Renal pelvis (tissue), 12 donors: ENCODE measurements at places on chromosomes 1 and 21.

DNA sequence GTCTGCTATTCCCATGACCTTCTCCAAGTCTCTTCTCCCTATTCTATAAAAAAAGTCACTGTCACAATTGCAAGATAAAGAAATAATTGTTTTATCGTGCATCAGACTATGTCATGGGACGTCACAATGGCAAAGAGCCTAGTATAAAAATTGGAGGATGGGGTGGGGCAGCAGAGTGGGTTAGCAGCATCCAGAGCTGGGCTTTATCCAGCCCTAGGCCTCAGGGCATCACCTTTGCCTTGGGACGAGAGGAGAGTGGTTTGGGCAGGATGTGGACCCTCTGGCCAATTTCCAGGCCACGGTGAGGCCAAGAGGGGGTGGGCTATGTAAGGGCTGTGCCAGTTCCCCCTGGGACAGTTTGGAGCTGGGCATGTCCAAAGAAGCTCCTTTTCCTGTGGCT is 25.7 kb downstream of the WNT4 start:
- DNase-seq = no peak

GRCh38 chr1:182340233-182341058 is 51.1 kb downstream of the GLUL start:
- no peak for DNase-seq

GRCh38 chr21:38075833-38076587 is 159.8 kb upstream of the KCNJ6 start:
- DNase-seq = peak; percentile 75

- DNase-seq = no peak
Observed at GRCh38 chr1:79899914-79900313, 893.4 kb upstream of the ADGRL4 start.

- DNase-seq = no peak
Observed at GRCh38 chr1:192697771-192698170, 61.8 kb downstream of the RGS13 start.

- DNase-seq = peak; percentile 84
Observed at GRCh38 chr1:94068999-94069918, 51.7 kb downstream of the ABCA4 start.

GRCh38 chr1:217919683-217920388 is 288.7 kb downstream of the SPATA17 start:
- DNase-seq = no peak

DNA sequence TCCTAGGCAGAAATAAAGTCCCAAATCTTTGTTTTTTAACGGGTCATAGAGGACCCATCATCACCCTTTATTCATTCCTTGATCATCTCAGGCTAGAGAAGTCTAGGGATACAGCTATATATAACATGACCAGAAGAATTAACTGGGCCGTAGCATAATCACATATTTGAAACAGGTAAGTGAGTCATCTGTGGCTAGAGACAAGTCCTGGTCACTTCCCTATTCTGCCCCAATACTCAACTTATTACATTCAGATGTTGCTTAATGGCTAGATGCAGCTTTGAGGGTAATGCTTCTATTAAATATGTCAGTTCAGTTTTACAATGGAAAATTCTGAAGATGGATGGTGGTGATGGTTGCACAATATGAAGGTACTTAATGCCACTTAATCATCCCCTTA is 47.0 kb downstream of the EXO1 start:
- DNase-seq = no peak

- no peak for DNase-seq
Observed at GRCh38 chr1:68448365-68448764, 1.4 kb downstream of the RPE65 start.

DNA sequence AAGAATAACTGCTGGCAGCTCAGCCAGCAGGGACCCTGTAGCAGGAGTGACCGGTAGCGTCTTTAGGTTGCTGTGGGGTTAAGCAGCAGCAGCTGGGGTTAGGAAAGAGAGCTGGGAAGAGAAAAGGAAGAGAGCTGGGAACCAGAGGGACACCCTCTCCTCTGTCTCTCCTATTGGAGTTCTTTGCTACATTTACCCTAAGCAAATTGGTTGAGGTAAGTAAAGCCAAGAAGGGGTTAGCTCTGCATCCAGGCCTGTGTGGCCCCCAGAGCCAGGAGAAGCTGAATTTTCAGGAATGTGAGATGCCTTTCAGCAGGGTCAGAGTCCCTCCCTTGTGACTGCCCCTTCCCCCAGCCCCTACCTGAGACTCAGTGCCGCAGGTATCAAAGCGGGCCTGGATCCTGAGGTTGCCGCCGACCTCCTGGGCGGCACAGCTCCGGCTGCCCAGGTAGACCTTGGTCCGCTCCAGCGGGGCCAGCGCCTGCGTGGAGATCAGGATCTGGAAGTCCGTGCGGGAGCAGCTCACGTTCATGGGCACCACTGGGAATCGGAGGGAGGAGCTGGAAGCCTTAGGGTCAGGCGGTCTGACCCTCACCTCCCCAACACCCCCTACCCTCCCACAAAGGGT is 16.4 kb downstream of the CDCP2 start:
- DNase-seq = no peak

DNA sequence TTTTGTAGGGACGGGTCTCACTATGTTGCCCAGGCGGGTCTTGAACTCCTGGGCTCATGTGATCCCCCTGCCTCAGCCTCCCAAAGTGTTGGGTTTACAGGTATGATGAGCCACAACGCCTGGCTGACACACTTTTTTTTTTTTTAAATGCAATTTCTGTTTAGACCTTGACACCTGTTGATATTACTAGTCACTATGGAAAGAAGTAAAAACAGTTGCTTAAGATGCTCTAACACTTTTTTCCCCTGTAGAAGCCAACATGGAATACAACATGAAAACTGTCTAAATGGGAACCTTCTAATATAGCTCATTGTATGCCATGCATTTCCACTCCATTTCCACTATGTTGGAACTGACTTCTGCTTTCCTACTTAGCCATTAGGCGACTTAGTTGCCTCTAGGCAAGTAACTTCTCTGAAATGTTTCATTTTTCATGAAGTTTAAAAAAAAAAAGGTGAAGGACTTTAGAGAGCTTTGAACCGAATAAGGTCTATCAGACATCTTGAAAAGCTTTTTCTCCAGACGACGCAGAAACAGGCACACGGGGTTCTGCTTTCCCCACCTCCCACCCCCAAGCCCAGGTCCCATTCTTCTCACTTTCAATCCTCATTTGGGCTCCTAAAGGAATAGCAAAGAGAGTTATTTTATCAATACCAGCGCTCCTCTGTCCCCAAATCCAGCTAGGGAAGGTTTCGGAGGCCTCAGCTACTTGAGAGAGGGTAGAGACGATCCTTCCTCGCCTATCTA is 648 bp upstream of the DR1 start:
- DNase-seq = no peak

DNA sequence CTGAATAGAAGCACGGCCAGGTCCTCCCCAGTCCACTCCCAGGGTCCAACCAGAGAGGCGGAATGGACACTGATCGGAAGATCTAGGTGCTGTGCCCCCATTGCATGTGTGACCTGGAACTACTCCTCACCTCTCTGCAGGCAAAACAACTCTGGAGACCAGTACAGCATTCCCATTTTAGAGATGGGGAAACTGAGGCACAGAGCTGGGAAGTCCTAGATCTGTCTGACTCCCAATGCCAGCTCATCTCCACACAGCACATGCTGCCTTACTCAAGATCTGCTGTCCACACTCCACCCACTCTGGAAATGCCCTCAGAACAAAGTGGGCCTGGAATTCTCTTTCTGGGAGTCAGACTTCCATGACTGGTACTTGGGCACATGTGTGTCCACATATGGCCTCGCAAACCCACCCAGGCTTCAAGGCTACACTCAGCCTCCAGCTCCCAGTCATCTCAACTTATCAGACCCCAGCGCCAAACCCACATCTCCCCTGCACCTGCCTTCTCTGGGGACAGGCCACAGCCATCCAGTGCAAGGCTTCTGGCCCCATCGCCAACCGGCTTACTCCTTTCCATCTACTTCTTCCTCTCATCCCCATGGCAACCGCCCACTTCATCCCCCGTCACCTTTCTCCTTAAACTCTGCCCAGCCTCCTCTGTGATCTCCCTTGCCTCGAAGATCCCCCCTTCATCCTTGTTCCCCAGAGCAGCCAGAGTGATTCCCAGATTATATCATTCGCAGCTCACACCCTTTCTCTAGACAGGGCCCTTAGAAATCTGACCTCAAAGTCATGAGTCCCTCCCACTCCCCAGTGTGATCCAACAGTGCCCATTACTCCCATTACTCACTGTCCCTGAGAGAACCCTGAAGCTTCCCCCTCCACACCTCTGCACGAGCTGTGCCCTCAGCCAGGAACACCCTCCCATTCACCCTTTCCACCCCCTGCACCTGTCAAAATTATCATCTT is 2.7 kb downstream of the COL8A2 start:
- DNase-seq = no peak

DNA sequence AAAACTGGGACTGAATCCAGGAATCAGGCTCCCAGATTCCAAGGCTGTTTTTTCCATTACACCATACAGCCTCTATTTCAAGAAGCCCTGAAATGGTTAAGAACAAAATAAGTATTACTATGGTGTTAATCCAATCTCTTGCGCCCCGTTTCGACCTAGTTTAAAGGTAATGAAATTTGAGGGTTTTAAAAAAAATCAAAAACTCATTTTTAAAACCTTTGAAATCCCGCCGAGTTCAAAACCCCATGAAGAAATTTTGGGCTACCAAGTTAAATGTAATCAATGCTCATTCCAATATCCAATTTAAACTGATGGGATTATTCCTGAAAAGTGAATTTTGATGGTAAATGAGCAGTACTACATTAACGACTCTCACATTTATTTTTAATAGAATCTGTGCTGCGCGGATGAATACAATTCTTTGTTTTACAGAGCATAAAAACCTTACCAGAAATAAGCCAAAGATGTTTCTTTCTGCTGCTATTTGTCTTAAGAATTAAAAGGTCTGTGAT is 767 bp upstream of the EGLN1 start:
- DNase-seq = no peak

GRCh38 chr1:225426395-225427234 is 1.2 kb downstream of the LBR start:
- no peak for DNase-seq

GRCh38 chr1:78279051-78279450 is 211.7 kb upstream of the PTGFR start:
- no peak for DNase-seq

DNA sequence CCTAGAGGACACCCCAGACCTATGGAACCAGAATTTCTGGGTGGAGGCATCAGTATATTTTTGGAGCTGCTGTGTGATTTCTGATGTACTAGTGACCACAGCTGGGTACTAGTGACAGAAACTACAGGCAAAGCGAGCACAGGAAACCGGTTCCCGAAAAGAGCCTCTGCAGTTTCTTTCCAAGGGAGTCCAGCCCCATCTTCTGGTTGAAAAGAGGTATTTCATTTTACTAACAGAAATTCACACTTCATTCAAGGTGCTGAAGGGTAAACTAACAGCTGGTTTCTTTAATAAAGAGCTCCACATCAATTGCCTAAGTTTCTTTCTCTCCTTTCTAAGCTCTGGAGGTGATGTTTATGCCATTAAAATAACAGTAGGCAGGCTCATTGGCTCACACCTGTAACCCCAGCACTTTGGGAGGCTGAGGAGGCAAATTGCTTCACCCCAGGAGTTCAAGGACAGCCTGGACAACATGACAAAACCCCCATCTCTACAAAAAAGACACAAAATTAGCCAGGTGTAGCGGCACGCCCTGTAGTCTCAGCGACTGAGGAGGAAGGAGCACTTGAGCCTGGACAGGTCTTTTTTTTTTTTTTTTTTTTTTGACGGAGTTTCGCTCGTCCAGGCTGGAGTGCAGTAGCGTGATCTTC is 22.0 kb downstream of the THAP3 start:
- peak; percentile 69 for DNase-seq

DNA sequence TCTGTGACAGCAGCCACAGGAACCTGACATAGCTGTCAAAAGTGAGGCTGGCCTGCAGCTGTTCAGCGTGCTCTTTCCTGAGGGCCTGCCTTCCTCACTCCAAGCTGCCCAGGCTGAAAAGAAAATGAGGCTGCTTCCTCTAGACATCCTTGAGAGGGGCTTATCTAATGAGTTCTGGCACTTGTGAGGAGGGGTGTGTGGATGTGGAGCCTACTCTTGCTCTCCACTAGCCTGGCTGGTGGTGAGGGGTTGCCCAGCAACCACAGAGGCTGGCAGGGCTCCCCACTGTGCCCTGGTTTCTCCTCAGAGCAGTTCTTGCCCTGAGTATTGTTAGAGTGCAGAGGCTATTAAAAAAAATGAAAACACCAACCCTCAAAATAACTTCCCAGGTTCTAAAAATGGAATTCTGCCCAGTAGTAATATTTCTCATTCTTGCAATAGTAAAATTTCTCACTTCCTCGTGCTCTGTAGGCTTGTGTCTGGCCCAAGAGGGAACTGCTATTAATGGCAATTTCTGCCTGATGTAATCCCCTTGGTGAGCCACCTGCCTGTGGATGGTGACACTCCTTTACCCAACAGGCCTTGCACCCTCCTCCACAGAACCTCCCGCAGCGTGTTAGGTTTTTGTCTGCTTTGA is 52.6 kb upstream of the EPS8L3 start:
- DNase-seq = no peak

DNA sequence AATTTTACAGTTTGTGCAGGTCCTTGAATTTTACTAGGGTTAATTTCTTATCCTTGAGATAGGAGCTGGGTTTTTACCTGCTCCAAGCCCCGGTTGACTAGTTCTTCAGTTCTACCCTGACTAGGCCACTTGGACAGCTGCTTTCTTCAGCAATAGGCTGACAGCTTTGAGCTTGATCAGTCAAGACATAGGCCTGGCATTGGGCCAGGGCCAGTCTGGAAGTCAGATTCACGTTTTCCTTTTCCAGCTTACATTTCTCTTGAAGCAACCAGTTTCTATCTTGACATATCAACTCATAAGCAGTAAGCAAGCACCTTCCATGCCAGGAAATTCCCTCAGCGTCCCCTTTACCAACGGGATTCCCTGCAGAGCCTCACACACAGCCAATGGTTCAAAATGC is 63.7 kb upstream of the AJAP1 start:
- no peak for DNase-seq

DNA sequence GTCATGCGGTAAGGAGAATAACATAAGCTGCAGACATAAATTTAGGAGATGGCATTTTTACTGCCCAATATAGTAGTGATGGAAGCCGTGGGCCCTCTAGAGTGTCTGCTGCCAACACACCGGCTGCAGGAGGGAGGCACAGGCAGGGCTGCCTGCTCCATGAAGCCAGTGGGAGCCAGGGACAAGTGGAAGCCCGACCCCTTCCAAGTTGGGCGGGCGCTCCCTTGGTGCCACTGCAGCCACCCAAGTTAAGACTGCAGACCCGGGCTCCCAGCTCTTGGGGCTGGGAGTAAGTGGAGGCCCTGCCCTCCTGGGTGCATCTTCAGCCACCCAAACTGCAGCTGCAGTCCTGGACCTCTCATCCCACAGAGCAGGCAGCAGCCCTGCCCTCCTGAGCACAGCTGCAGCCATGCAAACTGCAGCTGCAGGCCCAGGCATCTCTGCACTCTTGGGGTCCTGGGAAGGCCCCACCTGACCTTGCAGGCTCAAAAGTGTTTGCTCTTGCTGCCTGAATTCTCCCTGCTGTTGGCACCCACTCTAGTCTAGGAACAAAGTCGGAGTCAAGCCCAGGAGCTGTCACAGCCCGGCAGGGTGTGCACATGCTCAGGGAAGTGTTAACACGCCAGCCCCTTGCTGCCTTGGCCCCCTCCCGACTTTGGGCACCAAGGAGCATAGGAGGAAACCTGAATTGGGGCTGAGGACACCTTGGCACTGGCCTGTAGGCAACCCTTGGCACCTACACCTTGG is 437.2 kb upstream of the PRMT6 start:
- no peak for DNase-seq
